NT2/D1 (cell line): ENCODE measurements at places on chromosomes 16 and 17.

DNA sequence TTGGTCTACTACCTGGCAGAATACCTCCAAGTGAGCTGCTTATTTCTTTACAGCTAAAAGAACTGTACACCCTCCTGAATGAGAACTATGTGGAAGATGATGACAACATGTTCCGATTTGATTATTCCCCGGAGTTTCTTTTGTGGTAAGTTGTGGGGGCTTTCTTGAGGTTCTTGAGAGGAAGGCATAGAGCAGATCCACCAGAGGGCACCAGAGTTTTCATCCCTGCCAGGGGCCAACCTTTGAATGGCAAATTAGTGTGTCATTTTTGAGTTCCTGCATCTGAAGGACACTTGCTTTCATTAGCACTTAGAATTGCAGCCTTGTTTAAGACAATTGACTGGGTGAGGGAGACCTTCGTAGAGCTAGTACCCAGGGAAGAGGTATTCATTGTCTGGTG, 35.0 kb downstream of the NMT1 start:
- DNase-seq = peak; percentile 20

DNA sequence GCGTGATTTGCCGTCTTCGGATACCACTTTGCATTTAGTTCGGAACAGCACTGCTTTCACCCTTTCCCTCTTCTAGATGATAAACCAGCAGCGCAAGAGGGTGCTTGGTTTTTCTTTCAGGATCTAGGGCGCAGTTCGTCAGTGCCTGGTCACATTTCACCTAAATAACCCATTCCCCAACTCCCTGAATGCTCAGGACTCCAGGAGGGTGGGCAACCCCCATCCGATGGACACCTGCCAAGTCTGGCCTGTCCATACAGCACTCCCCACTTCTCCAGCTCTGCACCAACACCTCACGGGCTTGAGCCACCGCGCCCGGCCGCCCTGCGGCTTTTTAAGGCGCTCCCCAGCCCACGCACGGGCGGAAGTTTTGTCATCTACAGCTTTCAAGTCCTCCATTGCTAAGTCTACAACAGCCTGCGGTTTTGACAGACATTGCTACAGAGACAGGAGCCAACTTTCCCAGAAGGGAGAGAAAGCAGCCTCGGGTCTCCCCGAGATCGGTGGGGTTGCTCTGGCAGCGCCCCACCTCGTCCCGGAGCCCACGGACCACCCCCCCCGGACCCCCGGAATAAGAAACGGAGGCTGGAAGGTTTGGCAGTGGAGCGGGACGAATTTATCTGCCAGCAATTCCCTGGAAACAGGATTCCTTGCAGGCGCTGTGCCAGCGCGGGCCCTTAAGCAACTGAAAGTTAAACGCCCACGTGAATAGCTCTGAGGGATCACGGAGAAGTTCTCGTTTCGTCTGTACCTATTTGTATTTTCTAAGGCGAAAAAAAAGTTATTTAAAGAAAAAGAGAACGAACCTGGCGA, 38.6 kb upstream of the SLFN13 start:
- no peak for DNase-seq

- DNase-seq = no peak
Observed at GRCh38 chr16:24188751-24189318, 67.3 kb upstream of the CACNG3 start.

- no peak for DNase-seq
Observed at GRCh38 chr17:79183043-79183292, 108.3 kb downstream of the ENGASE start.

DNA sequence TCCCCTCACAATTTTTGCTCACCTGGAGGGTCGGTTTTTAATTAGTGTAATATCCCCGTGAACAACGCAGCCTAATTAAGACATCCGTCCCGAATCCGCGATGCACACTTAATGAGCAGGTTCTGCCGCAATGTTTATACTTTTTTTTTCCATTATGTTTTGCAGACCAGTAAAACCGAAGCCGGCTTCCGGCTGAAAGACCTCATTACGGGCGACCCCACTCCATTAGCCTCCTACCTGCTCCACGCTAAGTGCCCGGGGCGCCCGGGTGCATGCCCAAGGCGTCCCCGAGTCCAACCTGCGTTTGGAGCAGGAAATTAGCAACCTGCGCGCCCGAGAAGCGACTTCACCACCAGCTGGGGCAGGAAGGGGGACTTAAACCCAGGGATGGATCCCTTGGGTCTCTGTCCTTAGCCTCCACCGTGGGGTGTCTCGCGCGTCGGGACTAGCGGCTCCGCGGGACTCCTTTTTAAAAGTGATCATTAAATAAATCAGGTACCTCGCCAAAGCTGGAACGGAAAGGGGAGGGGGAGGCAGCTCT, 1.7 kb downstream of the RBFOX3 start:
- DNase-seq = no peak

DNA sequence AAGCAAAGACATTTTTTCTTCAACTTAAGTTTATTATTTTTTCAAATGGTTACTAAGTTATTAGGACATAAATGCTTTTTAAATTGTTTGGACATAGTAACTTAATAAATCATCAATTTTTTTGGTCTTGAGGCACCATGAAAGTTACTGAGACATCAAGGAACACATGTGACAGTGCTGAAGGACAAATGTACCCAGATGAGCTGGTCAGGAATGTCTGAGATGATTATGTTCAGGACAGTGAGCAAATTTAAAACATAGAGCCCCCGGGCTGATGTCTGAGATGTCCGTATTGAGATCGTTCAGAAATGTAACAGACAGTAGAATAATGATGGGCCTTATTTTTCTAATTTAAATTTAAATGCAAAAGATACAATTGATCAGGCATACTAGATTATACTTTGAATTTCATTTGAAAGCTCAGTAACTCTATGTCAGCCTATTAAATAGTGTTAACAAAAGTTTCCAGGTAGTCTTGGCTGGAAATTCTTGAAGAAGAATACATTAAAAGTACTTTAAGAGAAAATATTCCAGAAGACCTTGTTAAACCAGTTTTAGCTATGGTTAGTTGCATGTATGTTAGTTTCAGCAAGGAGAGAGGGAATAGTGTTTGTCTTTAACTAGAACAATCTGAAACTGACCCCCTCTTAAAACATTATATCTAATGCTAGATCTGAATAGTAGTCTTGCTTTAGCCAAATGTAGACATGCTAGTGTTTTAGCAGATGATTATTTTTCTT, 36.4 kb downstream of the SEC14L1 start:
- DNase-seq = no peak

GRCh38 chr16:64749346-64749745, 372.5 kb downstream of the CDH11 start:
- DNase-seq = no peak

- DNase-seq = no peak
Observed at GRCh38 chr17:18971801-18972200, 19.8 kb downstream of the SLC5A10 start.

DNA sequence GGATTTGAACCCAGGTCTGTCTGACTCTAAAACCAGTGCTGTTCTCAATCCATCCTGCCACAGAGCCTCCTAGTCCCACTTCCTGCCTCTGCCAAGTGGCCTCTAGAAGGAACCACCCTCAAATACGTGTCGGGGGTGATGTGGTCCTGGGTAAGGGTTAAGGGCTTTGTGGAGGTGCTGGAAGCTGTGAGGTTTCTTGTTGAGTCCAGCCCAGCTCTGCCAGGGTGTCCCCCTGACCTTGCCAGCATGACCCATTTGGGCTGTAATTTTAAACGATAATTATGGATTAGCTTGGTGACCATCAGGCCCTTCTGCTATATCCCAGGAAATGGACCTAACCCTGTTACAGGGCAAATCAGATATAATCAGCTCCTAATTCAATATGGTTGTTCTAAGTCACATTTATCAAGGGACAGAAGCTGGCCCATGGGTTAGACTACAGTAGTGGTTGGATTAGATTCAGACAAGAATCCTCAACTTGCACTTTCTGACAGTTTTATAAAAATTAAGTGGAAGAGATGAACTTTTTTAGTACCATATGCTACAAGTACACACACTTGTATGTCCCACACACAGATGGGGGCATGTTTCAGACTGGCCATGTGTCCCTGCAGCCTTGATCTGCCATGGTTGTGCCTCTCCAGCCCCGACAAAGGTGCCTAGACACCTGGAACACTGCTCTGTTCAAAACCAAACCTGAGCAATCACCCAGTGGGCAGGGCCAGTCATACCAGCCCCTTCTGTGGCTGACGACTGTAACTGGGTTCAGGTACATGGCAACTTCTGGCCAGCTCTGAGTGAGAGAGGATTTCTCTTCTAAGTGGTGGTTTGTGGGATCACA, 48.0 kb downstream of the SMPD3 start:
- no peak for DNase-seq

DNA sequence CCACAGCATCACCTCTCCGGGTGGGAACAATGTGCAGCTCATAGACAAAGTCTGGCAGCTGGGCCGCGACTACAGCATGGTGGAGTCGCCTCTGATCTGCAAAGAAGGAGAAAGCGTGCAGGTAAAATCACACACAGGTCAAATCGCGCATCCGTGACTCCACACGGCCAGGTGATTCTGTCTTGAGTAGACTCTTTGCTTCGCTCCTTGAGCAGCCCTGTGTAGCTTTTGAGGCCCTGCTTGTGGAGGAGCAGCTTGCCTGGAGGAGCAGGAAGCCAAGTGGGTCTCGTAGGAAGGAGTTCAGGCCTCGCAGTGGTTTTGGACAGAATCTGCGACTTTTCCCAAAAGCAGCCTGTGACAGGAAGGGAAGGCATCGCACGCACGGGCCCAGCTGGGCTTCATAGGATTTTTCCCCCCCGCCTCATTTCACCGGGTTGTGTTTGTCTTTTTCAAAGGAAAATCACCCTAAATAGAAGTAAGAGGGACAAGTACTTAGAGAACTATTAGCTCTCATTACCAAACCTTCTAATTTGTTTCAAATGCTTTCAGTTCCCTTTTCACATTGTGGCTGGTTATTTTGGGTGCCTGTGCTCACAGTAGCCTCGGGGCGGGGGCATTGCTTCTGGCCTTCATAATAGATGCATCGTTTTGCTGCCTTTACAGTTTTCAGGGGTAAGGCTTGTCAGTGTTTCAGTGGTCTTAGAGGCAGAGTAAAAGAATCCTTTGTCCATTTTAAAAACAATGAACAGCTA, 71.5 kb downstream of the SEC14L1 start:
- no peak for DNase-seq

- DNase-seq = no peak
Observed at GRCh38 chr17:80846932-80847331, 144.7 kb upstream of the CHMP6 start.

DNA sequence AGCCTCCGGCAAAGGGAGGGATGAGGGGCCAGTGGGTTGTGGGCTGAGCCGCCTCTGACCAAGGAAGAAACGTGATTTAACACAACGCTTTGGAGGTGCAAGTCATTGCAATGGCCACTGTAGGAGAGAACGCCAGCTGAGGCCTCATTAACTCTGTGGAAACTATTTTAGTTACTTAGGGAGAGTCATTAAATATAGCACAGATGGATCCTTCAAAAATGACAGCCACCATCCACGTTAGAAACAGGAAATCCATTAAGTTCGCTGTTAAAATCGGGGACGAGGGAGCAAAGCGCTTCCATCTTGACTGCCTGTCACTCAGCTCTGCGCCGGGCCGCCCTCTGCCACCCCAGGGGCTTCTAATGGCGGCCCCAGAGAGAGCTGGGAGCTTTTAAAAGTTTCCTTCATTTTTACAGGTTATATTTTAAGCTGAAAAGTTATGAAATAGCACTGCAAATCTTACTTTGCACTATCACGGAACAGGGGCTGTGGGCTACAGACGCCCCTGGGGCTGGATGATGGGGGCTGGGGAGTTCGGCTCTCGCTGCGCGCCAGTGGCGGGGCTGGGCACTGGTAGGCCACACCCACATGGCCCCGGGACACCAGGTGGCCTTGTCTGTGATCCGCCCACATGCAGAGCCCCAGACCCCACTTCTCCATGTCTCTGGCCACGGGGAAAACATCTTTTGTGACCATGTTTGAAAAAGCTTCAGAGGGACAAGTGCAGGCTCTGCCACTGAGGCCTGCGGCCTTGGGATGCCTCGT, 54.6 kb downstream of the LMF1 start:
- no peak for DNase-seq

DNA sequence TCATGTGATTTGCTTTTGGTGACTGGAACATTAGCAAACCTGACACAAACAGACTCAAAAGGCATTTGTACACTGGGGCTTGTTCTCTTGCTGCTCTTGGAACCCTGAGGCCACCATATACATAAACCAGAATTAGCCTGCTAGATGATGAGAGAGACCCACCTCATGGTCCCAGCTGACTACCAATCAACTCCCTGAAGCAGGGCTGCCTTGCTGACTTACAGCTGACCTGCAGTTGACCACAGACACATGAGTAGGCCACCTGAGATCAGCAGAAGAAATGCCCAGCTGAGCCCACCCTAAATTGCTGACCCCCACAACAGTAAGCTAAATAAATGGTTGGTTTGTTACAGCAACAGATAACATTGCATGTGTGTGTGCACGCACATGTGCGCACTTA, 28.7 kb downstream of the BRIP1 start:
- DNase-seq = no peak

GRCh38 chr17:32927201-32927723, 691 bp upstream of the TMEM98 start:
- no peak for DNase-seq

- DNase-seq = no peak
Observed at GRCh38 chr16:80680839-80681238, 123.6 kb downstream of the CDYL2 start.

DNA sequence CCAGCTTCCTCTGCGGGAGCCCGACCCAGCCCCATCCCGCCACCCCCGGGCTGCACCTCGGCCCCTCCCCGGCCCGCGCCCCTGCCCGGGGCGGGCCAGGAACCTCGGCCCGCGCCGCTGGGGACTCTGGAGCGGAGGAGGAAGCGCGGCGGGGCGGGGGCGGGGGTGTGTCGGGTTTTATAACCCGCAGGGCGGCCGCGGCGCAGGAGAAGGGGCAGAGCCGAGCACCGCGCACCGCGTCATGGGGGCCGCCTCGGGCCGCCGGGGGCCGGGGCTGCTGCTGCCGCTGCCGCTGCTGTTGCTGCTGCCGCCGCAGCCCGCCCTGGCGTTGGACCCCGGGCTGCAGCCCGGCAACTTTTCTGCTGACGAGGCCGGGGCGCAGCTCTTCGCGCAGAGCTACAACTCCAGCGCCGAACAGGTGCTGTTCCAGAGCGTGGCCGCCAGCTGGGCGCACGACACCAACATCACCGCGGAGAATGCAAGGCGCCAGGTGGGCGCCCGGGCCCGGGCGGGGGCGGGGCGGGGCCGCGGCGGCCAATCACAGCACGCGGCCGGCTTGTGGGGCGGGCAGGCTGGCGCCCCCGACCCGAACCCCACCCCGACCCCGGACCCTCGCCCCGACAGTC, at the start of gene ACE:
TSS of gene ACE (plus strand) at position 208 of the 626 bp plus-strand sequence. CDS start at position 242, 34 bp downstream.
- DNase-seq = no peak

- DNase-seq = no peak
Observed at GRCh38 chr16:28923231-28923587, 1.8 kb downstream of the RABEP2 start.

GRCh38 chr16:58034774-58035173, 9.2 kb downstream of the MMP15 start:
- DNase-seq = no peak

DNA sequence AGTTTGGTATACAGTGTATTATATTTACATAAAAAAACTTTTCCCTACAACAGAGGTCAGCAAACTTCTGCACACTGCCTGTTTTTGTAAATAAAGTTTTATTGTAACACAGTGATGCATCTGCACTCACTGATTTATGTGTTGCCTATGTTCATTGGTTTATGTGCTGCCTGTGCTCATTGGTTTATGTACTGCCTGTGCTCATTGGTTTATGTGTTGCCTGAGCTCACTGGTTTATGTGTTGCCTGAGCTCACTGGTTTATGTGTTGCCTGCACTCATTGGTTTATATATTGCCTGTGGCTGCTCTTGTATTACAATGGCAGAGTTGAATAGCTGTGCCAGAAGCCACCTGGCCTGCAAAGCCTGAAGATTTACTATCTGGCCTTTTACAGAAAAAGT, 81.6 kb downstream of the MYH11 start:
- DNase-seq = no peak
